Ovary (tissue), 10 donors: ENCODE measurements at places on chromosomes 5 and 9.

DNA sequence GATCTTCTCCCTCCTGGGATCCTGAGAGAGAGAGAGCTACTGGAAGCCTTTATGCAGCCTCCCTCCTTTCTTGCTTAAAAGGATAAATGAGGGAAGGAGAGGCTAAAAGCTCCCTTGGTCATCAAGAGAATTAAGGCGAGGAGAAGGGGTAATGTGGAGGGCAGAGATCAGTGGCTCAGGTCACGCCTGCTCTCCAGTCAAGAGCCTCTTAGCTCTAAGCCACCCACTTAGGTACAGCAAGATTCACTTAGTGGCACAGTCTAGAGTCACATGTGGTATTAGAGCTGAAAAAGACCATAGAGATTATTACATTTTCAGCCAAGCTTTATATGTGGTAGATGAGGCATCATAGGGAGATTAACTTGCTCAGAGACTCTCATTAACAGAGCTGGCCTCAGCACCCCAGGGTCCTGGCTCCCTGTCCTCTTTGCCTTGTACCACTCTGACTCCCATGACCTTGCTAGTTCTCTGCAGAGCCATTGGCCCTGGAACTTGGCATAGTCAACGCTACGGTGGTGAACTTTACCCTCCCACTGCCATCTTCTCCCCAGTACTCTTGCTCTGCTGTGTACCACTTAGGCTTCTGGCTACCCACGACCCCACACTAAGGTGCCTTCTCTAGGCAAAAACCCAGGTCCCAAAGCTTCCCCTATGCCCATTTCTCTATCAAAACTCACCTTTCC, 37.6 kb downstream of the MFAP3 start:
- no peak for DNase-seq

DNA sequence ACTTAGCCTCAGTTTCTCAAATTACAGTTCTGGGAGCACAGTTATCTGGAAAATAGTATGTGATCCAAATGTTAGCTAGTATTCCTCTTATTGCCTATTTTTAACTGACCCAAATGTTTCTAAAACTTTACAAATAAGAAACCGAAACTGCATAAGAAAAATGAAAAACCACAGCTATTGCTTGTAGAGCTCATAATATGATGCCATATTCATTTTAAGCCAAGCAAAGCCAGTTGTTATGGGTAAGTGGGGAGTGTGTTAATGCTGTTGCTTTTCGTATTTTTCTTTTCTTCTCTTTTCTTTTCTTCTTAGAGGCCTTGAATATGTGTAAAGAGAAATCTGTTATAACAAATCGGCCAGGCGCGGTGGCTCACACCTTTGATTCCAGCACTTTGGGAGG, 447.4 kb upstream of the TUSC1 start:
- no peak for DNase-seq

DNA sequence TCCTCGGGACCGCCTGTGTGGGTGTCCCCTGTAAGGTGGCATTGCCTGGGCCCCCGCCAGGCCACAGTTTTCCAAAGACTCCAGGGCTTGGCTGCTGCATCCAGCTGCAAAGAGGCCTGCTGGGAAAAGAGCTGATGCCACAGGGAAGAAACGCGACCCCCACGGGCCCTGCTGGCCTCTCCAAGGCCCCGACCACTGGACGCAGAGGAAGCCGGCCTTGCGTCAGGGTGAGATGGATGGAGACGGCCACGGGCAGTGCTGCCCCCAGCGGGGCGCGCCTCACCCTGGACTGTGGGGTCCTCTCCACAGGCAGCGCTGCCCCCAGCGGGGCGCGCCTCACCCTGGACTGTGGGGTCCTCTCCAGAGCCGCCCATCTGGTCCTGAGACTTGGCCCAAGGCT, 21.3 kb upstream of the SLC6A19 start:
- no peak for DNase-seq

- no peak for DNase-seq
Measured at GRCh38 chr9:87944096-87944495, 26.3 kb downstream of the SPATA31C1 start.

- DNase-seq = peak; percentile 79
Measured at GRCh38 chr9:34379334-34380033, 2.8 kb upstream of the MYORG start.

GRCh38 chr9:87336914-87337333, 160.7 kb upstream of the DAPK1 start:
- DNase-seq = peak; percentile 47

DNA sequence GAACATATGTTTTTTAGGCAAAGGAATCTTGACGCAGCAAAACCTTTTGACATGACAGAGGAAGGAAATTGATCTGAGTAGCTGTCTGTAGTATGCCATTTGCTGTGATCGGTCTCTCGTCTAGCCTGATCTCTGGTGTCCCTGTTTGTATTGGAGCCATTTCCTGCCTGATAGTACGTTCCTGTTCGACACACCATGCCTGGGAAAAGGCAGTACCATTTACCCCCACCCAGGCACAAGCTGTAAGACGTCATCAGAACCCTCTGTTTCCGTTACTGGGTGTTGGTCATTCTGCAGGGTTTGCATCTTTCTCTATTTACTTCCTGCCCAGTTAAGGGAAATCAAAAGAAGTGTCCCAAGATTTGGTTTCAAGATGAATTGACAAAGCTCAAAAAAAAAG, 129.7 kb downstream of the CEMIP2 start:
- no peak for DNase-seq

- DNase-seq = no peak
Measured at GRCh38 chr9:81519816-81520495, 169.4 kb downstream of the TLE1 start.

- DNase-seq = no peak
Measured at GRCh38 chr5:8508231-8508630, 639.3 kb downstream of the MTRR start.

DNA sequence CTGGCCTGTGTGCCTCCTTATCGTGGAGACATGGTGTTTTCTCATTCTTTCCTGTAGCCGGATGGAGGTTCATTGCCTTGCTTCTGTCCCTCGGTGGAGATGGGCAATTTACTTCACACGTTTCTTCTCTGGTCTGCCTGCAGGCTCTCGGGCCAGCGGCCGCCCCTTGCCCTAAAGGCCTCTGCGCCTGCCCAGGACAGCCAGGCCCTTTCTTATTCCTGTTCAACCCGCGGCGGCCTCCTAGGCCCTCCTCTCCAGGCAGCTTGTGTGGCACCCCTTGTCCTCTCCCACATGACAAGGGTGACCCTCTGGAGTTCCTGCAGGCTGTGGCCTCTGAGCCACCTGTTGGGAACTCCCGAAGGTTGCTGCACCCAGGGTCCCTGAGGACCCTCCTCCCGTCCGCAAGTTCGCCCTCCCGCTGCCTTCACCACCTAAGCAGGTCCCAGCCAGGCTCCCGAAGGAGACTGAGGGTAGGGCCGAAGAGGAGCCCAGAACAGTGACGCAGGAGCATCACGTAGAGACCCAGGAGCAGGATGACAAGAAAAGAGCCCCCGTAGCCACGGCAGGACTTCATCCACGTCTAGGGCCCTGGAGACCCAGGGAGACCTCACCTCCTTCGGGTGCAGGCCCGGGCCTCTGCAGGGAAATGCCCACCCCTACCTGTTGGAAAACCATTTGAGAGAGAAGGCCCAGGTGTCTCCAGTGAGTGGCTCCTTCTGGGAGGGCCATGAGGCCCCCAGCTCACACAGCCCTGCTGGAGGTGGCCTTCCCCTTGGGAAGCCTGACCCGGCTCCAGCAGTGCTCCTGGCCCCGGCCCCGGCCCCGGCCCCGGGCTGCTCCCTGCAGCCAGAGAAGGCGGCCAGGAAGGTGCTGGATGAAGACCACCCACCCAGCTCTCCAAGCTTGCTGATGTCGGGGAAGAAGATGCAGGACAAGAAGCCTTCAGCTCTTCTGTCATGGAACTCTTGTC, 291.4 kb downstream of the TLE4 start:
- no peak for DNase-seq

GRCh38 chr9:84822589-84823233, 153.2 kb downstream of the NTRK2 start:
- no peak for DNase-seq

DNA sequence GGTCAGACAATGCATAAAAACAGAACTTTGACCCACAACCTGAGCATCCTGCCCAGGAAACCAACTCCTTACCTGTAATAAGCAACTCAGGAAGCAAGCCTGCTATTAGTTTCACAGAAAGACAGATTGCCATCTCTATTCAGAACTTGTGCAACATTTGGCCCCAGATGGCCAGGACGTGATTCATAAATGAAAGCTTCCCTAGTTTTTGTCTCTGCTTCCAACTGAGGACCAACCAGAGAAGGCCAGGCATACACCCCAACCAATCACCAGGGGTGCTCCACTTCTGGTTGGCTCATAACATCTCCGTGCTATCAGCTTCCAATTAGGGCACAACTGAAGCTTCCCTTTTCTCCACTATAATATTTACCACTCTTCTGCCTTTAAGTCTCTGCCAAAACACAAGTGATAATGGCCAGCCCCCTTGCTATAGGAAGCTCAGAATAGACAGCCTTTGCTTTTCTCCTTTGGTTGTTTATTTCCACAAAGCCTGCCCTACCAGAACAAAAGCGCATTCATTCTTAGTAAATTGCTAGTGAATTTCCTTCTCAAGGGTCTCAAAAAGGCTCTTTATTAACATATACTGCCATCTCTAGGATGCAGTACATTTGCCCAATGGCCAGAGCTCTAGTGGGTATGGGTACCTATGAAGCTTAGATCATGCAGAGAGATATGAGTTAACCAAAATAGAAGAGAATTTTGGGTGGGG, 289.7 kb upstream of the DAP start:
- DNase-seq = no peak

DNA sequence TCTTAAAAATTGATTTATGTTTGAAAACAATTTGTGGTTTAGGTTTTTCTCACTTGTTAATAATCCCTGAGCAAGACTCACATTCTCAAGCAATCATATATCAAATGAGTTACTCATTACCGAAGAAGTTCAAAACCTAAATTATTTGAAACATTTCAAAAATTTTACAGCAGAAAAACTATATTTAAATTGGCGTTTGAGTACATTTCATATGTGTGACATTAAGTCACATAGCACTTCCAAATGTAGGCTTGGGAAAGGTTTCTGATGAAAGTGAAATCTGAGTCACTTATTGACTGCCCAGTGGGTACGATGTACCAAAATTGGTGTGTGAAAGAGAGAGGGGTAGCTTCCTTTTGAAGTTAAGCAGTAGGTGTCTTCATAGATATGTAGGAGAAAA, 411.4 kb upstream of the SGCD start:
- no peak for DNase-seq

GRCh38 chr9:89802781-89803355, 198.1 kb downstream of the GADD45G start:
- peak; percentile 45 for DNase-seq

GRCh38 chr5:6379246-6379645, 899 bp upstream of the MED10 start:
- no peak for DNase-seq

GRCh38 chr9:78695519-78695918, 398.6 kb downstream of the PSAT1 start:
- DNase-seq = no peak

GRCh38 chr5:59833448-59833847, 60.1 kb downstream of the PDE4D start:
- no peak for DNase-seq

- DNase-seq = no peak
Measured at GRCh38 chr5:41787265-41787664, 83.0 kb downstream of the OXCT1 start.

- DNase-seq = no peak
Measured at GRCh38 chr5:113099822-113100221, 123.2 kb downstream of the DCP2 start.

DNA sequence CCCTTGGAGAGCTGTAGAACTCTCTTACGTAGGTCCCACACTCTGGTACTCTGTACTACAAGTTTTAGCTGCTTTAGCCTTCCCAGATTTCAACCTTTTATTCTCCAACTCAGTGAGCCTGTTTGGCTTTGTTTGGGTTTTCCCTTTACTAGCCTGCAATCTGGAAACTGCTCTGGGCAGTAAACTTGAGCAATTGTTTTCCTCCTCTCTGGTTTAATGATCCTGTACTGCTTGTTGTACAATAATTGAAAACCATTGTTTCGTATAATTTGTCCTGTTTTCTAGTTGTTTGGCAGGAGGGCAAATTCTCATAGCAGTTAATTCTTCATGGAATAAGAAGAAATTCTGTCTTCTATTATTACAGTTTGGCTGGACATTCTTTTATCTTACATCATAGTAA, 62.8 kb upstream of the TLX3 start:
- no peak for DNase-seq

GRCh38 chr5:150303660-150304386, 1.1 kb upstream of the ARSI start:
- peak; percentile 14 for DNase-seq

GRCh38 chr9:134606951-134607731, 34.5 kb upstream of the COL5A1 start:
- peak; percentile 24 for DNase-seq

- no peak for DNase-seq
Measured at GRCh38 chr5:33228149-33228548, 212.6 kb upstream of the TARS1 start.

GRCh38 chr5:54171645-54172384, 138.6 kb downstream of the ARL15 start:
- no peak for DNase-seq

DNA sequence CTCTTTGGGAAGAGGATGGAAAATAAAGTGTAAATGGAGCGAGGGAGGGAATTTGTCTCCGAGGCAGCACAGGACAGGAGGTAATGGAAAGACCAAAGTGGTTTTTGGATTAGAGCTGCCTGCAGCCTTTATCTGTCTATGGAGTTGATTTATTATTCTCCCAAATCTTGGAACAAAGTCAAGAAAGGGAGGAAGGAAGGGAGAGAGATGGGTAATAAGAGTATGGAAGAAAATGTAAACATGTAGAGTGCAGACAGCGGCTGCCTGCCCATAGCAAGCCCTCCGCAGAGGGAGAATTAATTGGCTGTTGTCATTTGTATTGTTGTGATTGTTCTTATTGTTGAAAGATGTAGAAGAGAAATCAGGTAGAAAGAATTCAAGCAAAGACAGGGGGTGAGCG, 15.7 kb downstream of the KCNIP1 start:
- no peak for DNase-seq

DNA sequence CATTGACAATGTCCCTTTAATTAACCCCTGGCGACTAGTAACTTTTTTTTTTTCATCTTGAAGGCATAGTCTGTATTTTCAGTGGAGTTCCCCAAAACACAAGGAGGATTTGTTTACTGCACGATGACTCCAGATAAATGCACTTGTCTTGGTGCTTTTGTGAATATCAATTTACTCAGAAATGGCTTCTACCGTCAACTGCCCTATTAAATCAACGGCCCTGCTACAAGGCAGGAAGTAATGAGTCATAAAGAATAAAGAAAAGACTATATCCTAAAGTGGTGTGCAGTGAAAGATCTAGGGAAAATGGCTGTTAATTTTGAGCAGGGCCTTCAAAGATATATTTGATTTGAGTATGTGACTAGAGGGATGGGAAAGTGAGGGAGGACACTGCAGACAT, 388.3 kb upstream of the CHD1 start:
- no peak for DNase-seq

GRCh38 chr9:113707953-113708695, 168.0 kb upstream of the ZNF618 start:
- no peak for DNase-seq

- no peak for DNase-seq
Measured at GRCh38 chr5:151107084-151107483, 26.2 kb upstream of the TNIP1 start.
